ENCODE measurements at places on chromosomes 6 and 20. TPM values are rescaled to one million over a fixed set of nuclear protein-coding genes. Genes with fewer than 3 reads are reported as not detected.

DNA sequence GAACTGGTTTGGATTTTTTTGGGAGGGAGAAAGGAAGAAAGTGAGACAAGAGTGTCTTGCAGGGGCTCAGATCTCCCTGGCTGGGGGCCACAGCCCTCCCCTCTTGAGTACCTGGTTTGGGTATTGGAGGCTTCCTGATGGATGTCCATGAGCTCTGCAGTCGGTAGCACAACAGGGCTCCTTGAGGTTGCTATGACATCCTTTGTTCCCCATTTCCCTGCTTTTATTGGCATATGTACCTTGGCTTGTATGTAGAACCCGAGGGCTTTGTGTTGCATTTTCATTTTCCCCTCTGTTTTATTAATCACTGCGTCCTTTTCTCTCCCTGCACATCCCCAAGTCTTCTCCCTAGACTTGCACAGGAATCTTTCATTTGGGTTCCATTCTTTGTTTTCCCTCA, 355.5 kb upstream of the TSHZ2 start:
- H3K4me1 ChIP-seq: peaks cover 11% of the 10 kb centered on the region
- no peaks in the 10 kb centered on the region for H3K36me3 ChIP-seq
- DNase-seq: no peak

The SLC22A3 gene
- total RNA-seq: not detected

The IMPG1 gene
- total RNA-seq: not detected

The VNN1 gene
- total RNA-seq: not detected

The ZC2HC1B gene
- not detected for total RNA-seq

DNA sequence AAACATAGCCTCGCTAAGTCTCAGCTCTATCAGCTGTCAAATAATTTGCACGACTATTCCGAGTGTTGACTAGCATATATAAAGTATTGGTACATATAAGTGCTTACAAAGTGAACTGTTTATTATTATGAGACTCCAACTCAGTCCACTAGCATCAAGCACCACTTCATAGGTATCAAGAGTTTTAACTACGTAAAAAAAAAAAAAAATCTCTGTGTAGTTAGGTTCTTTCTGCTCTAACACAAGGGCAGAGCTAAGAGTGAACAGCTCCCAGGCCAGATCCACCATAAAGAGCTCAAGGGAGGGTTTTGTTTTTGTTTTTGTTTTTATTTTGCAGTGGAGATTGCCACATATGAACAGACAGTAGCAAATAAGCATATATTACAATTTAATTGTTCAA, 309.8 kb upstream of the SGK1 start:
- H3K27ac ChIP-seq: no peak overlapping the region
- H3K27me3 ChIP-seq: no peaks in the 10 kb centered on the region
- no peaks in the 10 kb centered on the region for H3K36me3 ChIP-seq
- no peak for DNase-seq

DNA sequence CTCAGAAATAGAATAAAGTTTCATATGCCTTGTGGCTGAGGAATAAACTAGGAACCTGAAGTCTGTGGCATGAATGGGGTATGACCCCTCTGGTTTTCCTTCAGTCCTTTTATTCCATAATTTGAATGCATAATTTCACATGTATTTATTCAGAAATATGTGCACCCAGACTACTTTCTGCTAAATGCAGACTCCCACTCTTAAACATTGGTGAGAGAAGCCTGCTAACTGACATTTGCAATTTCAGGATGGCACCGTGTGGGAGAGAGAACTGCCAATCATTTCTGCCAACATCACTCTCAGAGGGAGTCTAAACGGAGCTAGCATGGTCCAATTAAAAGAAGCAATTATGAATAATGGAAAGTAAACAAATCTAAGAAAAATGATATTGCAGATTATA, 141.3 kb downstream of the ADGRB3 start:
- no peaks in the 10 kb centered on the region for H3K27me3 ChIP-seq
- H3K36me3 ChIP-seq: no peaks in the 10 kb centered on the region
- H3K4me1 ChIP-seq: no peaks in the 10 kb centered on the region
- no peak for DNase-seq

The TRDN gene
- total RNA-seq: not detected

DNA sequence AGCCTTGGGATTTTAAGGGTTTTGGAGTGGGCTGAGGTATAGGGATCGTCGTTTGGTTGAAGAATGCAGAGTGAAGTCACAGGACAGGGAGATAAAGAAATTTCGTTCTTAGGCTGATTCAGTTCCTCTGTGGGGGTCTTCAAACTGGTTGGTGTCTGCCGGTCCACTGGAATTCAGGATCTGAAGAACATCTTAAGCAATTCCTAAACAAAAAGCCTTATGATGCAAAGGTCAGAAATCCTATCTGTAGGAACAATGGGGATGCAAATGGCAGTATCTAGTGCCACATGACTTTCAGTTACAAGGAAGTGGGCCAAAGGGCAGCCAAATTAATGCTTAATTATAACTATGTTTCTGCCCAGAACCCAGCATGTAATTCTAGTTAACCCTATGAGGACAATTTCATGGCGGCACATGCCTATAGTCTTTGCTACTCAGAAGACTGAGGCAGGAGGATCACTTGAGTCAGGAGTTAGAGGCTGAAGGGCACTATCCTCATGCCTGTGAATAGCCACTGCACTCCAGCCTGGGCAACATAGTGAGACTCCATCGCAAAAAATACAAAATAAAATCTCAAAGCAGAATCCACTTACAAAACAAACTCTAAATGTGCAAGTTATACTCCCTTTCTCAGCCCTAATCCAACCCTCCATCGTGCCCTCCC, 4.6 kb upstream of the SLC2A10 start:
- H3K4me1 ChIP-seq: peaks cover 9% of the 10 kb centered on the region
- no peak overlapping the region for H3K27ac ChIP-seq
- H3K36me3 ChIP-seq: peaks cover 7% of the 10 kb centered on the region
- H3K4me3 ChIP-seq: no peak overlapping the region

The SIM1 gene
- not detected for total RNA-seq

The EXOC2 gene
- 34.7 TPM for total RNA-seq

The SLC17A3 gene
- not detected for total RNA-seq

The POLH gene
- total RNA-seq: 26.5 TPM

GRCh38 chr20:43983359-43983758, 68.7 kb downstream of the TOX2 start:
- no peak for DNase-seq
- peaks cover 11% of the 10 kb centered on the region for H3K27me3 ChIP-seq
- peaks cover 3% of the 10 kb centered on the region for H3K4me1 ChIP-seq
- no peaks in the 10 kb centered on the region for H3K36me3 ChIP-seq
- H3K27ac ChIP-seq: no peak overlapping the region

DNA sequence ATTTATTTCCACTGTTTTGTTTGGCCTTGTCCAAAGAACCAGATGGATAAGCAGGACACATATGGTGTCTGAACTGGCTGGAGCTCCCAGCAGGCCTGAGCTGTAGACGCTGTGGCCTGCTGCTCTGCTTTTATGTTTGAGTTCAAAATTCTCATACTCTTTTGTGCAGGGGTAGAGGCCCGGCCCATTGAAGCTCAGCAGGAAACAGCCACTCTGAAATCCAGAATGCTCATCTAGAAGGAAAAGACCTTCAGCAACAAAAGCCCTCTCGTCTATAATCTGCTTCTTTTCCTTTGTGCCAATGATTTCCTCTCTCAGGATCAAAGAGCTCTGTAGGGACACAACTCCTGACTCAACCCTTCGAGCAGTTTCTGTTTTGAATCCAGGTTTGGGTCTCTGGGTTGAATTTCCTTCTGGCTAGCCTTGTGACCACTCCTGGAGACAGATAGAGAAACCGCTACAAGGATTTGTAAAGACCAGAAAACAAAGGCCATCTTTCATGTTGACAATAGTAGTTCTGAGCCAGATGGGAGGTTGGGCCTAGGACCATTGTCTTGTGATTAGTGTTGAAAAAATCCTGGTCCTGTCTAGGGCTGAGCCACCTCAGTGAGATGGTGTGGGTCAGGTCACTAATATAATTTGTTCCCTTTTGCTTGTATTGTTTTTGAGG, 446.7 kb downstream of the BCKDHB start:
- no peak for DNase-seq
- no peak overlapping the region for H3K27ac ChIP-seq
- no peaks in the 10 kb centered on the region for H3K4me1 ChIP-seq
- no peak overlapping the region for H3K4me3 ChIP-seq
- no peaks in the 10 kb centered on the region for H3K36me3 ChIP-seq

DNA sequence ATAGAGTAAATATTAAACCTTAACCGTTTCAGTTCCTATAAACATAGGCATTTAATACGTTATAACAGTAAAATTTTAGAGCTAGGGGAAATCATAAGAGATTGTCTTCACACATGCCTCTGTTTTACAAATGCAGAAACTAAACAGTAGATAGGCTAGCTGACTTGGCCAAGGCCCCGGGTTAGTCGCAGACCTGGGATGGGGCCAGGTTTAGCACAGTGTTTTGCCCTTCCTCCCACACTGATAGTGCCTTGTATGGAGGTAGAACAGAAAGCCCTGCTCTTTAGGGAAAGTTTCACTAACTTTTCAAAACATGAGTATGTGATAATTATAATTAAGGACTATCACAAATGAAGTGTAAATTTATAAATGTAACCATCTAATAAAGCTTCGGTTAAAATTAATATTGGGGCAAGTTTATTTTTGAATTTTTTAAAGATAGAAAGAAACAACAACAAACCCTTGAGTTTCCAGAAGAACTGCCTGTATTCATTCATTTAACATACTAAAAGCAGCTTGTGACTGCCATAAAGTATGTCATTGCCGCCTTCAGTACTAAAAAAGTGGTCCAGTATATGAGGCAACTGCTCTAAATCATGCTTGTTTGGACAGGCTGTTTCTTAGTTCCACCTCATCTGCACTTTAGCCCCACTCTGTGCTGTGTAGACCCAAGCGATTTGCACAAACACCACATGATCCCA, 62.5 kb upstream of the LOC128125822 start:
- H3K27me3 ChIP-seq: peaks cover 14% of the 10 kb centered on the region
- no peak for DNase-seq
- no peak overlapping the region for H3K4me3 ChIP-seq
- H3K36me3 ChIP-seq: no peaks in the 10 kb centered on the region

DNA sequence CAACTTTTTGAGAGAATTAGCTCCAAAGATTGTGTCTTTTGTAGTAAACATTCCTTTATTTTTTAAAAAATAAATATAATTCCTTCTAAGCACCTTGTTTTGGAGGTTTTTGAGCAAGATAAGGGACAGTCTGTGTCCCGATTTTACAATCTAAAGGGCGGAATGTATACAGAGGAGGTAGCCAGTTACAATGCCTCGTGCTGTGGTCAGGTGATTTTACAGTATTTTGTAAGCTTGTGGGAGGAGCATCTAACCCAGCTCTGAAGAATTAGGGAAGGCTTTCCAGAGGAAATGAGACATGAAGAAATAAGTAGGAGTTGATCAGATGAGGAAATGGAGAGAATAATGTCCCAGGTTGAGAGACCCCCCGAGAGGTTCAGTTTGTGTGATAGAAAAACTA, 1.3 kb downstream of the HINT3 start:
- DNase-seq: no peak
- no peak overlapping the region for H3K27ac ChIP-seq
- no peaks in the 10 kb centered on the region for H3K27me3 ChIP-seq
- peaks cover 9% of the 10 kb centered on the region for H3K4me1 ChIP-seq

The PHACTR3 gene
- not detected for total RNA-seq

The SLC52A3 gene
- not detected for total RNA-seq

DNA sequence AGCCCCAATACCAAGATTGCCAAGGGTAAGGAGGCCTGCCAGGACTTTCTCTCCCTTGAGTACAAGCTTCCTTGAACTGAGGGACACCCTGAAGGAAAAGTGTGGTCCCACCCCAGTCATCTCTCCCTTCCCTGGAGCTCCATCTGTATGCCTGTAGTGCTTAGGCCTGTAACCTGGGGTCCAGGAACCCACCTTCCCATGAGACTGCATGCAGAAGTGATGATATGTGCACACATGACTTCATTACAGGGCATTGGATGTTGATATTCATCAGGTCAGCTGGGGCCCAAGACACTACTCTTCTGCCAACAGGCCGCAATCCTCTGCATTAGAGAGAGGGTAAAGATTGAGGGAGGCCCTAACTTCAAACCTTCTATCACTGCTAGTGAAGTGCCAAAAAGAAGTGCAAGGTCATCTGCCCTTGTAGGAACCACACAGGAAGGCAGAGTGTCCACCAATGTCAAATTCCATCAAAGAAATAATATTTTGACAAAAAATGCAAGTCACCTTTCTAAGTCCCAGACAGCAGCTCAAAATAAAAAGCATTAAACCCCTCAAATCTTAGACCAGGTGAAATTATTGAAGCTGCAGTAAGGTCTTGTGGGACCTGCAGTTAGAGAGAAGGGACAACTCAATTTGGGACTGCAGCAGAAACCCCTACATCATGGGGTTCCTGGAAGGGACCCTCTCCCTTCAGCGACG, 5.1 kb downstream of the HLA-F start:
- peaks cover 38% of the 10 kb centered on the region for H3K4me1 ChIP-seq
- DNase-seq: no peak
- no peaks in the 10 kb centered on the region for H3K27me3 ChIP-seq
- H3K4me3 ChIP-seq: peak overlapping the region; percentile 98
- peak overlapping the region; percentile 82 for H3K27ac ChIP-seq

GRCh38 chr6:5592886-5593519, 331.7 kb downstream of the FARS2 start:
- DNase-seq: no peak
- H3K4me3 ChIP-seq: no peak overlapping the region
- no peak overlapping the region for H3K27ac ChIP-seq
- no peaks in the 10 kb centered on the region for H3K27me3 ChIP-seq

GRCh38 chr6:21505574-21505990, 88.0 kb upstream of the SOX4 start:
- H3K27me3 ChIP-seq: no peaks in the 10 kb centered on the region
- H3K4me1 ChIP-seq: no peaks in the 10 kb centered on the region
- no peak overlapping the region for H3K4me3 ChIP-seq
- H3K27ac ChIP-seq: no peak overlapping the region
- no peaks in the 10 kb centered on the region for H3K36me3 ChIP-seq

The KCNS1 gene
- not detected for total RNA-seq

The HLA-DRA gene
- 75.7 TPM for total RNA-seq

DNA sequence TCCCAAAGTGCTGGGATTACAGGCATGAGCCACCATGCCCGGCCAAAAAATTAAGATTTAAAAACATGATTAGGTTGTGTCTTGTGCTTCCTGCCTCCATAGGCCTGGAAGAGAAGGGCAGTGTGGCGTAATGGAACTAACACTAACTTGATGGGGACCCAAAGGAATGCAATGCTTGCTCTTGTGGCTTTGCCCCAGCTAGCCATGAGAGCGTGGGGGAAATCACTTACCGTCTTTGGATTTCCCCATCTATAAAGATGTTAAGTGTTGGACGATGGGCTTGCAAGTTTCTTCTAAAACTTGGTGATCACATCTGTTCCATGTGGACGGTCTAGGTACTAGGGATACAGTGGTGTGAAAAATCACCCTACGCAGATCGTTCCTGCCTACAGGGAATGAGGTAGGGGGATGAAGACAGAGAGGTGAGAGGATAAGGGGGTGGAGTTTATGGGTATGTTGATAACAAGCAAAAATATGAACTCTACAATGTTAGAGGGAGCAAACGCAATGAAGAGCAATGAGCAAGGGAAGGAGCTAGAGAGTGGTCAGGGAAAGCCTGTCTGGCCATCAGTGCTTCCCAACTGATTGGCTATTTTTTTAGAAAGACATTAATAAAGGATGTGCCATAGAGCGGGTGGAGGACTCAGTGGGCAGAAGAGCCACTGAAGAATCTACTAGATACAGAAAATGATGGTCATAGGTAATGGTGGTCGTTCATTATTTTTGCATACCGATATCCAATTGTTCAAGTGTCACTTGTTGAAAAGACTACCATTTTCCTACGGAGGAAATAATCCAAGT, 165.2 kb downstream of the BCAS1 start:
- peak overlapping the region; percentile 40 for H3K27ac ChIP-seq
- no peaks in the 10 kb centered on the region for H3K36me3 ChIP-seq
- DNase-seq: no peak
- no peak overlapping the region for H3K4me3 ChIP-seq
- peaks cover 26% of the 10 kb centered on the region for H3K4me1 ChIP-seq

The DOK5 gene
- total RNA-seq: not detected

The SLC22A7 gene
- not detected for total RNA-seq

The TAAR1 gene
- total RNA-seq: not detected

The NRSN1 gene
- not detected for total RNA-seq

The GJA1 gene
- not detected for total RNA-seq
